ENCODE measurements at places on chromosomes 2 and 18.

GRCh38 chr2:67476809-67477790, 80.0 kb downstream of the ETAA1 start:
- DNase-seq = peak; percentile 49

DNA sequence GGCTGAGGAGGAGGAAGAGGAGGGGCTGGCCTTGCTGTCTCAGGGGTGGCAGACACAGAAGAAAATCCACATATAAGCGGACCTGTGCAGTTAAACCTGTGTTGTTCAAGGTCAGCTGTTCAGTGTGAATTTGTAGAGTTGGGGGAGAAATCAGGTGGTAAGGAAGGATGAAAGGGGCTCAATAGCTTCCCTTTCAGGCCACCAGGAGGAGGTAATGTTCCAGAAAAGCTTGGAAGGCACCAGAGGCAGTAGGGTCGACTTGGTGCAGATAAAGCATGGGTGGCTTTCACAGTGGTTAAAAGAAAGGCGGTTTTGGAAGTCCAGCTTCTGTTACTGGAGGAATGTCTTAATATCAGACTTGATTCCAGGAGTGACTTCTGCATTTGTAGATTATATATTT, 167.4 kb downstream of the THSD7B start:
- DNase-seq = peak; percentile 3

DNA sequence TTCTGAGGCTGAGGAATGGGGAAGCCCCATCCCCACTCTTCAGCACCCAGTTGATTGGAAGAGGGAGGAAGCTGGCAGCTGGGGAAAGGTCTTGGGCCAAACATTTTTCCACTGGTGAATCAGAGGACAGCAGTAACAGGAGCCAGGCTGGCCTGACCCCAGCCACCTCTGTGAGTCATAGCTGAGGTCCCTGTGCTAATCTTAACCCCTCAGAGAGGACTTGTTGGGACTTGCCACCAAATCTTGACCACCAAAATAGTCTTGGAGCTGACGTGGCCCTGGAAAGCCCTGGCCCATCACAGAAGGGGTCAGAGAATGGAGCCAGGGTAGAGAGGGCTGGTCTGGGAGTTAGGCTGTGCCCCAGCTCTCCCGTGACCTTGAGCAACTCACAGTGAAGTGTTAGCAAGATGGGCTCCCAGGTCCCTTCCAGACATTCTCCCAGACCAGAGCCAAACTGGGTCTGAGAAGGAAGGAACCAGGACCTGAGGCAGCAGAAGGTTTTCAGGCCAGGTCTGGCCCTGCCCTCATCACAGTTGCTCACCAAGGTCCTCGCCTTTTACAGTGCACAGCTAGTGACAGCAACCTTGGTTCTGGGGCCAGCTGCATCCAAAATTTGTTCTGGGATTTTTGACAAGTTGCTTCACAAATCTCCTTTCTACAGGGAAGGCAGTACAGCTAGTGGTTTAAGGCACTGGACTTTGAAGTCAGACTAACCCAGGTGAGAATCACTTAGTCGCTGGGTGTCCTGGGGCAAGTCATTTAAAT, 266.6 kb downstream of the CYP26B1 start:
- no peak for DNase-seq

- DNase-seq = no peak
These were observed 214.8 kb downstream of the SP3 start for GRCh38 chr2:173750353-173750801.

GRCh38 chr2:58680755-58681310, 439.7 kb upstream of the FANCL start:
- no peak for DNase-seq

DNA sequence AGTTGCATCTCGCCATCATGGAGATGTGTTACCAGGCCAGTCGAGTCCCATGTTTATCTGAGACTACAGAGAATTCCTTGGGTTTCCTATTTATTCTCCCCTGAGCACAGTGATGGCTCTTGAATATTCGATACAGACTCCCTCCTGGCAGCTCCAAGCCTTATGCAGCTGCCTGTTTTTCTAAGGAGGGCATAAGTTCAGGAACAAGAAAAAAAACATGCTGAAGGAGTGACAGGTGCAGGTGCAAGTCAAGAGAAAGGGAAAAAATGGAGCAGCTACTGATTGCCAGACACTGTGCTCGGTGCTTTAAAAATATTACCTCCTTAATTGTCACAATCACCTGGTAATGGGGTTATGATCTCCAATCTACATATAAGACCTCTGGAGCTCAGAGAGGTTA, 177.2 kb upstream of the DPP10 start:
- DNase-seq = no peak

DNA sequence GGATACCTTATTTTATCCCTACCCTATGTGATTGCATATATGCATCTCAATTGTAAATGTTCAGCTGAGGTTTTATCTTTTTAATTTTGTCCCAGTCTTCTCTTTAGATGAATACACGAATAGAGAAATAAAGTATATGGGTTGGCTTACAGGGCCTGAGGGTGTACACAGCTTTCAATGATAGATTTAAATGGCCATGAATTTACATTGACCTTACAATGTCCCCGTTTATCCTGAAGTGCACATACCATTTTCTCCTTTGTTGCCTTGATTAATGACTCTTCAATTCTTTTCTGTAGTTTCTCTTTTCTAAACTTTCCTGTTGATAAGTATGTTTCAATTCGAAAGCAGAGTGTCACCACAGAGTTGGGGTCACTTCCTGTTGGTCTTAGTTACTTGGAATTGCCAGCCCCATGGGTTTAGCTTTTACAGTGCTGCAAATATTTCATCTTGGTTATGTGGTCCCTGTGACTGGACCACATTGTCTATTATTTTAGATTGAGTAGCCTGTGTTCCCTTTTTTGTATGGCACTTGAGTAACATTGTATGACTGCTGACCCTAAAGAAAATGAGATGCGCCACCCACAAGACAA, 1616.3 kb upstream of the ACVR2A start:
- no peak for DNase-seq

DNA sequence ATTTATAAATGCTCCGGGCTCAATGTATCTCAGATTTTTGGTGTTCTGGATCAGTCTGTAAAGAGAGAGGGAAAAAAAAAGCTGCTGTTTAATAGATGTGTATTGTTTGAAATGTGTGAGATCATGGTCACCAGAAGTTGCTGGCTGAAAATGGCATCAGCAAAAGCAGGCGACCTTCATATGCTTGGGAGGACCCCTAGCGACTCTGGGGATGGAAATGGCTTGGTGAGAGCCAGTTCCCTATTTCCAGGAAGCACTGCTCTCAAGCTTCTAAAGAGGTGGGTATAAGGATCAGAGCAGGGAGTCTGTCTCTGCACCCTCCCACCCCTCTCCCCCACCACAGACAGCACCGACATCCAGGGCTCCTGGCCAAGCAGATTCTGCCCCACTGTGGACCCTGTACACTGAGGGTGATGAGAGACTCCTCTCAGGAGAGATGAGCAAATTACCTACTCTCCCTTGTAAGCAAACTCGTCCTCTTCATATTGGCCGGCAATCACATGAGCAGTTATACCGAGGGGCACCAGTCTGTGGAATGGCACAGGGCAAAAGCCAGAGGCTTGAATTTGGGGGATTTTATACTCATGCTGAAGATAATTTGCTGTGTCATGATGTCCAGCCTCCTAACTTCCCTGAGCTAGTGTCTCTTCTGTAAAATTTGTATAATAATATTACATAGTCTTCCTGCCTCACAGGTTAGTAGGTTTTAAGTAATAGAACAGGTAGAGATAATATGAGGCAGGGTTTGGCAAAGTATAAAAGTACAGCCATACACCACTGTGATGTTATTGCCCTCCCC, 29.6 kb downstream of the LHCGR start:
- no peak for DNase-seq

DNA sequence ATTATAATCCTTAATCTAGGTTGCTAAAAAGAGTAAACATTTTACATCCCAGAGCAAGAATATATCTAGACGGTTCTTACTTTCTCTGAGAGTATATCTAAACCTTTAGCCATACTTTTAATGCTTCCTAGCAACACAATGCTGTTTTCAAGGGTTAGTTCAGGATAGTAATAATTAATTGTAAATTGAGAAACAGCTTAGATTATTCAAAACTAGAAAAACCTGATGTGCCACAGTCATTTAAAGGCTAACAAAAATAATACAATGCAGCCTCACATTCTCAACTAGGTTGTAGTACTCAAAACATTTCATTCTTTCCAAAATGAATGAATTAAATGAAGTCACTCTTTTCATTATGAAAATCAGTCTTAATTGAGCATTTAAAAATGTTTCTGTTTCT, 103.2 kb upstream of the OTX1 start:
- no peak for DNase-seq

DNA sequence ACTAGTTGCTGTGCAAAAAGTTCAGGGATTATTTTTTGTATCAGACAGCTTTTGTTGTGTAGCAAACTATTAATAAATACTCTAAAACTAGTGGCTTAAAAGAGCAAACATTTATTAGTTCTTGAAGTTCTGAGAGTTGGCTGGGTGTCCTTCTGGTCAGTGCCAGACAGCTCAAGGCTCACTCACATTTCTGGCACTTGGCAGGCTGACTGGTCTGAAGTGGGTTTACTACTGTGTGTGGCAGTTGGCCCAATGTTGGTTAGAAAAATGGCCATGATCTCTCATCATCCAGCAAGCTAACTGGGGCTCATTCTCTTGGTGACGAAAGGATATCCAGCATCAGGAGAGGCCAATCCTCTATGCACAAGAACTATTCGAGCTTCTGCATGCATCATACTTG, 71.4 kb upstream of the ZNF385B start:
- no peak for DNase-seq

DNA sequence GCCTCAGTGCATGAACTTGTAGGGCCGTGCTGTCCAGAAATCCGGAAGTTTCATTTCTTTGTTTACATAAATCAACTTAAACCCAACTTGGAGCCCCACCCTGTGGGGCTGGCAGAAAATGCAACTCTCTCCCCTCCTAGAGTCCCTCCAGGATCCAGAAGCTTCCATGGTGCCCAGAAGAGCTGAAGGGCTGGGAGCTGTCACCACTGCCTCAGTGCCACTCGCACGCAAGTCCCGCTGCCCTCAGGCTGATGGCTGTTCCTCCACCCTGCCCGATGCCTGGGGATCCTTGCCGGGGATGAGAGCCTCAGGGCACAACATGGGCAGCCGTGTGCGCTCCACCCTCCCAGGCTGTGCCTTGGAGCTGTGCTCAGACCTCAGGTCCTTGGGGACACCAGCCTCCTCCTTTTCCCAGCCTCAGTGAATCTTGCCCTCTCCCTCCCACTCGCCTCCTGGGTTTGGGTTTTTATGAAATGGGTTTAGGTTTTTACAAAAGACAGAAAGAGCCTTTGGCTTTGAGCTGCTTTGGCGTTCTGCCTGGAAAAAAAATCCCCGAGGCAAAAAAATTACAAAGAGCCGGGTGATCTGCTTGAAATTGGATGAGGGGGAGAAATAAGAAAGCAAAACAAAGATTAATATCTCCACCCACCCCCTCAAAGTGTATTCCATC, 155.2 kb downstream of the TWIST2 start:
- no peak for DNase-seq

DNA sequence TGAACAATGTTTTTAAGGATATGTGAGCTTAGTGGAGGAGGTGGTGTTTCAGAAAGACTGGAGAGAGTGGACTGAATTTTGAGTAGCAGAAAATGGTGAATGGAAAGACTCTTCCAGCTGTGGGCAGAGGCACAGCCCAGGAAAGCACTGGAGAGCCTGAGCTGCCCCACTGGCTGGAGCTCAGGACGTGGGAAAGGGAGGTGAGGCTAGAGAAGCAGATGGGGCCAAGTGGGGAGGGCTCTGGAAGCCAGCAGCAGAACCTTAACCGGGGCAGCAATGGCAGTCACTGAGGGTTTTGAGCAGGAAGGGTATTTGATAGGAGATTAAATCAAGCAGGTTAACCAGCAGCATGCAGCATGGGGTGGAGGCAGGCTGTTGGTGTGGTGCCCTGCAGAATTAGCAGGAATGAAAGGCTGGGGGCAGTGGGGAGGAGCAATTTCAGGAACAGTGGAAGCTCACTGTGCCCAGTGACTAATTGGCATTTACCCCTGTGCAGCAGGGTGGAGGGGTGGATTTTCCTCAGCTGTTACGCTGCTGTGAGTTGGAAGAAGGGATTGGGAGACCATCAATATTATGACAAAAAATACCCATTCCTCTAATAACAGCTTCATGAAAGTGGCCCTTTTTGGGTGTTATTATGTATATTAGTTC, 136.2 kb downstream of the CERS6 start:
- no peak for DNase-seq

DNA sequence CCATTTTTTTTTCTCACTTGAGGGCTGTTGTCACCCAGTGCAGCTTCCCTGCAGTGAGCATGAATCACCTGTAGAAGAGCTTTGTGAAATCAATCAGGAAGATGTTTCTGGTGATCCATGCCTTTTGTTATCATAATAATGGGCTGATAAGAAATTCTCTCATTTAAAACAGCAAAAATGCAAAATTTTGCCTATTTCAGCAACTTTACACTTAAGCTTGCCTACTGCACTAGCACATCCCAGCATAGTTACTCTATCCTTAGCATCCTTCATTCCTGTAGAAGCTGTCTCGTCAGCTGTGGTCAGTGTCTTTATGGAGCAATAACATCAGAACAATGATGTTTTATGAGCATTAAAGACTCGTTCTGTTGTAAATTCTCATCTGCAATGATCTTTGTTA, 178.6 kb upstream of the ZNF804A start:
- no peak for DNase-seq

DNA sequence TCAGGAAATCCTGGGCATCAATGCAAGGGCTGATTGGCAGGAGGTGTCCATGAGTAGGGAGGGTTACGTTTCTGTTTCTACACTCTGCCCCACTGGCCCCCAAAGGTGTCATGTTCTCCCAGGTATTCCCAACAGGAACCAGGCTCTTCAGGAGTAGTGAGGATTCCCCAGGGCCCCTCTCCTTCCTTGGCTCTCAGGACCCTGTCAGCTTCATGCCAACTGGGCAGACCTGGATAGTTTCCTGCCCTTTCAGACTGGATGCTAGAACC, 480.6 kb upstream of the HS6ST1 start:
- no peak for DNase-seq

GRCh38 chr2:19793132-19793750, 108.5 kb downstream of the TTC32 start:
- DNase-seq = no peak

DNA sequence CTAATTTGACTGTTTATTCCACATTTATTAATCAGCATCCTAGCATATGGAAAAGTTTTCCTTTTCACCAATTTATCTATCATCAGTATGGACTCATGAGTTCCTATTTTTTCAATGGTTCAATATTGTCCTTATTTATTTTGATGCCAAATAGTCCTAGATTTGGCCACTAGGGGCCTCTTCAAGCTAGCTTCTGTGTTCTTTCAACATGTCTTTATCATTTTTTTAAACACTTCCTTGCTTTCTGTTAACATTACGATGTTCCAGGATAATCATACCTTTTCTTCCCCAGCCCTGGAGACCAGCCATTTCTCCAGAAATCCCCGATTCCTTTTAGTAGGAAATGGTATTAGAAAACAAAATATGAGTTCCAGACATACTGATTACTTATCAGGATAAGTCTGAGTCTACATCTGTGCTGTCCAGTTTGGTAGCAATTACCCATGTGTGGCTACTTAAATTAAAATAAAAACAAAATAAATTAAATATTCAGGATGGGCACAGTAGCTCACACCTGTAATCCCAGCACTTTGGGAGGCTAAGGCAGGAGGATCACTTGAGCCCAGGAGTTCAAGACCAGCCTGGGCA, 70.6 kb downstream of the RPE start:
- no peak for DNase-seq

- DNase-seq = no peak
These were observed 348.7 kb upstream of the GALNT5 start for GRCh38 chr2:156908825-156909224.

GRCh38 chr18:12604445-12605007, 53.4 kb downstream of the SPIRE1 start:
- DNase-seq = no peak
